ENCODE measurements at places on chromosomes 7 and 10. TPM values are rescaled to one million over a fixed set of nuclear protein-coding genes. Genes with fewer than 3 reads are reported as not detected.

The CCT6A gene
- total RNA-seq, result 167 TPM

The PLXDC2 gene
- total RNA-seq, result not detected

The FXYD4 gene
- total RNA-seq, result 0.30 TPM

The CD36 gene
- total RNA-seq, result not detected

The CPXM2 gene
- not detected for total RNA-seq

The OPN4 gene
- total RNA-seq, result not detected

The H2AZ2 gene
- 300 TPM for total RNA-seq

The ZNF467 gene
- not detected for total RNA-seq

The OR2A42 gene
- not detected for total RNA-seq

The OR2A1 gene
- total RNA-seq, result not detected

The PDLIM1 gene
- 42.4 TPM for total RNA-seq

The NXPH1 gene
- total RNA-seq, result not detected

The PNLIPRP3 gene
- total RNA-seq, result not detected

The TEX36 gene
- not detected for total RNA-seq

The ANKRD30A gene
- total RNA-seq, result not detected

The SLC37A3 gene
- total RNA-seq, result 49.8 TPM

The CLEC2L gene
- not detected for total RNA-seq

The OPN1SW gene
- not detected for total RNA-seq
